ENCODE measurements at places on chromosomes 6 and 20.

DNA sequence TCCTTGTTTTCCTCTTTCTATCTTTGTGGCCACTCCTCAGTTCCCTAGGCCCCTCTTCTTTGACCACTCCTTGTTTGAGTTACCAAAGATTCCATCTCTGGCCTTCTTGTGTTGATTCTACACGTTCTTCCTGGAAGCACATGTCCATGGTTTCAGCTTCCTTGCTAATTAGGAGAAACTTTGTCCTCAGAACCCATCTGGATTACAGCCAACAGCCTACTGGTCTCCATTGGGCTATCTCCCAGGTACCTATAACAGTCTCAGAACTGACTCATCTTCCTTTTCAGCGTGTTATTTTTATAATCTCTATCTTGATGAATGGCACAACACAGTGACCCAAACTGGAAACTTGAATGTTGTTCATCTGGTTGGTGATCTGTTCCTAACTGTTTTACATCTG, 17.5 kb downstream of the PTPRA start:
- DNase-seq = no peak

DNA sequence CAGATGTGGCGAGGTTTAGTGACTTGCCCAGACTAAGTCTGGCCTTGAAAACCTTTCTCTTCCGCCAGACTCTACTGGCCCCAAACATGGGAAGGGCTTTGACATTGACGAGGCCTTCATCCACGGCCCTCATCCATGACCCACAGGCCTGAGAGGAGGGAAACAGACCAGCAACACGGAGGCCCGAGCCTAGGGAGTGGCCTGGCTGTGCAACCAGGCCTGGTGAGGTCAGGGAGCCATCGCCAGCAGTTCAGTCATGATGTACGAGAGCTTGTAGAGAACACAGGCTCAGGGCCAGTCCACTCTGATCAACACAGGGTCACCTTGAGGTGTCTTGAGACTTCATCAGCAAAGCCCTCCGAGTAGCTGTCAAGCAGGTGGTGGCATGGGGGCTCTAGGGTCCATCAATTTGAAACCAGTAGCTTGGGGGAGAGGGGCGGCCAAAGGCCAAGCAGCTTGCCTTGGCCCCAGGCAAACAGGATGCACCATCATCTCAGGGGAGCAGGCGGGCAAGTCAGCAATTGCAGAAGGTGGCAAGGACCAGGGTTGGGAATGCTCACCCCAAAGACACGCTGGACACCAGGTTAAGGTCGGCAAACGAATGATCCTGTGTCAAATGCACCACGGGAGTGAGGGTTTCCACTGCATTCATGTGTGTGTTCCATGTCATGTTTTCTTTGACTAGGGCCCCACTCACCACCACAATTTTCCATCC, 36.1 kb downstream of the GFOD1 start:
- no peak for DNase-seq

DNA sequence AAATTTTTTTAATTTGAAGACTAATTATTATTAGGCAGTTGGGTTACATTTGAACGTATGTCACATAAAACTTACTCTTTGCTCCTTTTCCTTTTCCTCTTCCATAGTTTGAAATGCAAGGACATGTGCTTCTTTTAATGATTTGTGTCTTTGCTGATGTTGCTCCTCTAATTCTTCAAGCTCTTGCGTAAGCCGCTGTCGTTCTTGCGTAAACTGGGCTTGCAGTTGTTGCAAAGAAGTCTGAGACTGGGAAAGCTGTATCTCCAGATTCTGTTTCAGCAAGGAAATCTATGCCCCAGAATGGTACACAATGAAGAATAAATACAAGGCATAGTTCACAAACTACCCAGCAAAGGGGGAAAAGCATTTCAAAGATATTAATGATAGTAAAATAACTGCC, 45.1 kb upstream of the MCM9 start:
- DNase-seq = no peak

DNA sequence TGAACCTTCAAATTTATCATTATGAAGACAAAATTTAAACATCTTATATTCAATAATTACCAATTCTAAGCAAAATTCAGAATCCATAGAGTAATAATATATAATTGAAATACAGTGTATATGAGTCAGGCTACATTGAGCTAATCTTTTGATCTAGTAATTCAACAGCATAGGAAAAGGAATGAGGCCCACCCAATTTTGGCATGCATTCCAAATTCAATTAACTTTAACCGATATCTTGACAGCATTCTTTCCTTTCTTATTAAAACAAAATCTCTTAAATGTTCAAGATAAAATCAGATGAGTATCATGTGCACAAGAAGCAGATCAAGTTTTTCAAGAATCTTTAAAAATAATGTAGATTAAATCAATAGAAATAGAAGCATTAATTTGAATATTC, 132.9 kb upstream of the QKI start:
- no peak for DNase-seq

- DNase-seq = no peak
These were observed 9.1 kb upstream of the NOL4L start for GRCh38 chr20:32594204-32594603.

- DNase-seq = no peak
These were observed 273.0 kb upstream of the PREP start for GRCh38 chr6:105675715-105676397.

DNA sequence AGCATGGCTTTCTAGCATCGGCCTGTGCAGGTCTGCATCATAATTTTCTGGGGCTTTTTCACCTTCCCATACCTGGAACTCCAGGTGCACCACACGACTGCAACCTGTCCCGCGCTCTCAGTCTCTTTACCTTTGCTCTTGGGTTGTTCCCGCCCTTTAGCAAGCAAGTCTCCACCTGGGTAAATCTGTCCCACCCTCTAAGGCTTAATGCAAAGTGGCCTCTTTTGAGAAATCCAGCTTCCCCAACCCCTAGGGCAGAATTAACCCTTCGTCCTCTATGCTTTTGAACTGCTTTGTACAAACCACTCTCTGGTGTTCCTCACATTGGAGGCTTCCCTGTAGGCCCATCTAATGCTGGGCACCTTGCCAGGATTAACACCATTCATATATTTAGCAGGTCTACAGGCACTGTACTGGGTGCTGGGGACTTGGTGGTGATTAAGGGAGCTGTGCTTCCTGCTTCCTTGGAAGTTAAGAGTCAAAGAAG, 2.8 kb downstream of the ITPR3 start:
- DNase-seq = no peak

DNA sequence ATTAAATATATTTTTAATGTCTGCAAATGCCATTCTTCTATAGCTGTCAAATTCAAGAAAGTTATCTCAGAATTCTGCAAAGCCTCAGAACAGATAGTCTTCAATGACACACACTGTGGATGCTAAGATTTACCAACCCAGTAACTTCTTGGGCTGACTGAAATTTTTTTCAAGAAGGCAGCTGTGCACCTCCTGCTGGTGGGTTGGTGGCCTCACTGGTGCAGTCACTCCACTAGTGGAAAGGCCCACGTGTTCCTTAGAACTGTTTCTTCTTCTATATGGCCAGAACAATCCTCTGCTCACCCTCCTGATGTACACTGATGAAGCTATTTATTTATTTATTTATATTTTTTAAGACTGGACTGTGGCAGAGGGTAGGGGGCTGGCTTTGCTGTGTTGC, 28.1 kb upstream of the MTCL3 start:
- no peak for DNase-seq

- DNase-seq = no peak
These were observed 5.2 kb downstream of the SDC4 start for GRCh38 chr20:45342855-45343531.

Measured in T follicular helper cell (primary cell).